ENCODE measurements at places on chromosomes 7 and 10.
A peak's percentile ranks its signal among the peaks of the same experiment; 100 is the strongest.

DNA sequence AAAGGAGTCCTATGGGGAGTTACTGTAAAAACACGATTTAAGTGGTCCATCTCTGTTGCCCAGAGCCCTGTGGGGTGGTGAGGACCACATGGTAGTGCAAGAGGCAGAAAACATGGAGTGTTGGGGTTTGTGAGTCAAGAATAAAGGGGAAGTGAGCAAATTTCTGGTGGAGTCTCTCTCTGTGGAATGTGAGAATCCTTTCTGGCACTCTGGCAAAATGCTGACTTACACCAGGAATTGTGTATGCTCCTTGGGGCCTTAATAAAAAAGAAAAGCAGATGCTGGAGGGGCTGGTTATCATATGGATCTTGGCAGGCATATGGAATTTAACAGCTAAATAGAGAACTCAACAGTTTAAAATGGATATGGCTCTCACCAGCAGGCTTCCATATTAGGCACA lies 486.0 kb downstream of the TNS3 start:
- no peak for DNase-seq

DNA sequence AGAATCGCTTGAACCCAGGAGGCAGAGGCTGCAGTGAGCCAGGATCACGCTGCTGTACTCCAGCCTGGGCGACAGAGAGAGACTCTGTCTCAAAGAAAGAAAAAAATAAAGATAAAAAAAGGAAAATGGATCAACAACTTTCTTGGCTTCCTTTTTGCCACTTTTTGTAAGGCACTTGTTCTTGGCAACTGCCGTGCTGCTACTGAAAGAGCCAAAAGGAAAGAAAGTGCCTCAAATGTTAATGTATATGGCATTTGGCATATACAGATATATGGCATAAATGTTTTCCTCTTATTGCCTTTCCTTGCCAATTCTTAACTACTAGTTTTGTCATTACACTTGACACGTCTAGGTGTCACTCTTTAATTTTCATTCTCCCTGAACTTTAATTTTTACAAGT lies 393.7 kb upstream of the LRGUK start:
- DNase-seq: no peak

DNA sequence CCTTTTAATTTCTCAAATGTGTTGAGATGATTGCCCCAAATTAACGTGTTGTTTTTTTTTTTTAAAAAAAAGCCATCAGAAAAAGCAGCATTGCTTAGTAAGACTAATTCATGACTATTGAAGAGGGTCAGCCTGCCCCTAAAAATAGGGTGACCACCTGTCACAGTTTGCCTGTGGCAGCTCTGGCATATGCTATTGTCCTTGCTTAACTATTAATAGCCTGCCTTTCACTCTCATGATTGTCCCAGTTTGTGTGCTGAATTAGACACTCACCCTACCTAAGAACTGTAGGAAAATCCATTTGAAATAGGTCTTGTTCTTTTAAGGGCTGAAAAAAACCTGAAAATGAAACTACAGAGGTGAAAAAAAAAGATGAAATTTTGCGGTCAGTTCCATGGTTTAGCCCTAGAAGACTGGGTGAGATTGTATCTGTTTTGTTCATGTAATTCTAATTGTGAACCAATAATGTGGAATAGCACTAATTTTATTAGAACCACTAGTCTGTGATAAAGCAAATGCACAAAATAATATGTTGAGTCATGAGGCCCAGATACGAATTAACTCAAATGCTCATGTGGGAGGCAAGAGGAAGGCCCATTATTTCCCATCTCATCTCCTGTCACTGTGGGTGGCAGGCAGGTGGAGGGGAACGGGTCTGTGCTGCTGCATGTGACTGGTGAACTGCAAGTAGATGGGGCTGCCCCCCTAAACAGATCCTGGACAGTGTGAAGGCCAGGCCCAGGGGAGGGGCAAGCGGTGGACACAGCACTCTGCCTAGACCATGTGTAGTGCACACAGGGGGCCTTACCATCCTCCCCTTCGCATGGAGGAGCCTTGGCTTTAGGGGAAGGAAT lies 265.4 kb upstream of the NFE2L3 start:
- DNase-seq: no peak

DNA sequence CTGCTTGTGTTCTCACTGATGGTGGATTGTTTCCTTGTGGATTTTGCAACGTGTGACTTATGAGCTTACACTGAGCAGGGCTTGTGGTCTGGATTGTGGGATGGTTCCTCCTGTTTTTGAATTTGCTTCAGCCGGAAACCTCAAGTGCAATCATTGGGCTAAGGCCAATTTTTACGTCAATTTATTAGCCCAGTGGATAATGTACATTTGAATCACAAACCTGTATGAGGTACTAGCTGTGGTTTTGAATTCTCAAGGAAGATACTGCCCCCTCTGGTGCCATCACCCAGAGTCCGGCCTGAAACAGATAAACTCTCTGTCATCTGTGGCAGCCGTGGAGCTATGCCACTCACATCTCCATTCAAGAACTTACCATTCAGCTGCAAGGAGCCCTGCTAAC lies 7.3 kb upstream of the ZNF777 start:
- no peak for DNase-seq

GRCh38 chr7:150824379-150825177 lies 24.0 kb downstream of the TMEM176A start:
- DNase-seq: no peak

- DNase-seq: no peak
Observed at GRCh38 chr7:51224811-51225595, 91.6 kb downstream of the COBL start.

DNA sequence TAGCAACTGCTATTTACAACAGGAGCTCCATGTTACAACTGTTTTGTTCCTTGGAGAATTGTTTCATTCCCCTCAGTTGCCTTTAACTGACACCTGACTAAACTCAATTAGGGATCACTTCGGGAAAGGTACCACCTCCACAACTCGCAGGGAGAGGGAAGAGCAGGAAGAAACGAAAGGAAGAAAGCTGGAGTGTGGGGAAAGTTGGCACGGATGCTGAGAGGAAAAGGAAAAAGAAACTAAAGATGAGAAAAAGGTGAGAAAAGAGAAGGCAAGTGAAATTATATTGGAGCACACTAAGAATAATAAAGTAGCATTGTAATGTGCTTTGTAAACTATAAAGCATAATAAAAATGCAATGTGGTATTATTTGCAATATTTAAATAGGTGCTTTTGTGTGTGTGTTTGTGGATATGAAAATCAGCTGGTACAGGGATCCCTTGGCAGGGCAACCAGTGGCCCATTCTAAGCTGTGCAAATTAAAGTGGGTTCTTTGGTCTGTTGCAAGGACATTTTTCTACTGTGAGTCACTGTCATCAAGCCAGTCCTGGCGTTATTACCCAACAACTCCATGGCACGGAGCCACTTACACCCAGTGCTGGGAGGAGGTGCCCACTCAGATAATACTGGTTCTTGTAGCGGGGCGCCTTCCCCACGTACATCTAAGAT lies 45.9 kb downstream of the HIPK2 start:
- no peak for DNase-seq

DNA sequence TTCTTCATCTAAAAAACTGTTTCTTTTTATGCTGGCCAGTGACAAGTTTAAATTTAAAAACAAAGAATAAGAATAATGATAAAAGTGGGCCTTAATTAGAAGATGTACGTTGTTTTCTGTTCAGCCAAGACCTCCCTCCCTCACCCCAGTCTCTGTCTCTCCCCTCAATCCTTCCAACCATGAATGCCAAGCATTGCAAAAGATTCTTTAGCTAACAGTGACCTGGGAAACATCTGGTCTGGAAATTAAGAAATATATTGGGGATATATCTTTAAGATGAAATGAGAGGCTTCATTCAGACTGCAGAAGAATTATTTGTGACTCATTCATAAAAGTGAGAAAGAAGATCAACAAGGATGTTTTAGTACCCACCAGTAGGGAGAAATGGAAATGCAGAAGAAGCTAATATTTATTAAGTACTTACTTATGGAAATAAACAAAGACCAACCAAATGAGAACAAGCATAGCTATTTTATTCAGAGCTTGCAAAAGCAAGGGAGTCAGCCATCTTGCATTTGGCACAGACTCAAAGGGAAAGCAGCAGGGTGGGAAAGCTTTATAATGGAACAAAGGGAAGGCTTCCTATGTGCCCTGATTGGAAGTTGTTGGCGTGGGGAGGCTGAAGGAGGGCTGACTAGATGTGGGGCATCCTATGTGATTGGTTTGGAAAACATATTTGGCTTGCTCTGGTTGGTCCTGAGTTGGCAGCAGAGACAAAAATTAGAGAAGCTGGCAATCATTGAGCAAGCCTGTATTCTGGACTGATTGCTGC lies 595.4 kb upstream of the GHITM start:
- no peak for DNase-seq

DNA sequence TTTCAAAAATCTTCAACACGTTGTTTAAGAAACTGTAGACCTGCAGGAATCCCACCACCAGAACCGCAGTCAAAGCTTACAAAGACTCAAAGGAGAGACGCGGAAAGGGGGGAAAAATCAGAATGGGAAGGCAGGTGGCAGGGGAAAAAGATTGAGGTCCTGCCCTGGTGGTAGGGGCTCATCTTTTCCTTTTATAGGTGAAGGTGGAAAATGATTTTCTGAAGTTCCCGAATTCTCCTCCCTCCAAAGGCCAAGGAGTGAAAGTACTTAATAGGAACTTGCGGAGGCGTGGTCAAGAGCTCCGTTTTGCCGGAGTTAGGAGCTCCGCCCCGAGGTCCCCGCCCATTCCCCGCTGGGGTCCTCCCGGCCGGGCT lies 724 bp downstream of the BBIP1 start:
- peak; percentile 64 for DNase-seq

- DNase-seq: no peak
Observed at GRCh38 chr7:106655703-106656498, 5.1 kb downstream of the CCDC71L start.

DNA sequence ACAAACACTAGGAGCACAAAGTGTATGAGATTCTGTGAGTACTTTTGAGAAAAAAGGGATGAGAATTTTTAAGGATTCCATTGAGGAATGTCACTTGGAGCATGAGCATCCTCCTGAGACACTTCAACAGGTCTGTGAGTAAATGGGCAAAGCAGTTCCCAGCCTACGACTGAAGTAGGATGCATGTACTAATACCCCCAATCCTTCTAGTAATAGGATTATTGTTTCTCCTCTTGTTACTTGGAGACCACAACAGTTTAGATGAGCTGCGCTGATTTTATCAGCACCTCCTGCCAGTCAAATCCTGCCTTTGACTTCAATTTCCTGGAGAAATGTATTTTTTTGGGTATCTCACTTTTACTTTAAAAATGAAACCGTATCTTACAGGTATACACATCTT lies 820 bp downstream of the BBS9 start:
- no peak for DNase-seq

DNA sequence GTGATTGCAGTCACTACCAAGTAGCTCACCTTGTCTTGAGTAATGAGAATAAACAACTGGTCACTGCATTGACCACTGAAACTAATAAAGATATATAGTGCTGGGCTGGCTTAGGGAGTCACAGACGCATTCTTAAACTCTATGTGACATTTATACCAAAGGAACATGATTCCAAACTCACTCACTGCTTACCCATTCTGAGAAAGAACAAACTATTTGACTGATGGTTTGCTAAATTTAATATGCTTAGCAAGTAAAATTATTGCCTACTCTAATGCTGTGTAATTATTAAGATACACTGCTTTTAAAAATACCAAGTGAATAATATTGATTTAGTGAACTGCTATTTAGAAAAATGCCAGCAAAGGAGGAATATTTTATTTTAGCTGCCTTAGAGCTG lies 191.1 kb downstream of the LRMDA start:
- DNase-seq: no peak

DNA sequence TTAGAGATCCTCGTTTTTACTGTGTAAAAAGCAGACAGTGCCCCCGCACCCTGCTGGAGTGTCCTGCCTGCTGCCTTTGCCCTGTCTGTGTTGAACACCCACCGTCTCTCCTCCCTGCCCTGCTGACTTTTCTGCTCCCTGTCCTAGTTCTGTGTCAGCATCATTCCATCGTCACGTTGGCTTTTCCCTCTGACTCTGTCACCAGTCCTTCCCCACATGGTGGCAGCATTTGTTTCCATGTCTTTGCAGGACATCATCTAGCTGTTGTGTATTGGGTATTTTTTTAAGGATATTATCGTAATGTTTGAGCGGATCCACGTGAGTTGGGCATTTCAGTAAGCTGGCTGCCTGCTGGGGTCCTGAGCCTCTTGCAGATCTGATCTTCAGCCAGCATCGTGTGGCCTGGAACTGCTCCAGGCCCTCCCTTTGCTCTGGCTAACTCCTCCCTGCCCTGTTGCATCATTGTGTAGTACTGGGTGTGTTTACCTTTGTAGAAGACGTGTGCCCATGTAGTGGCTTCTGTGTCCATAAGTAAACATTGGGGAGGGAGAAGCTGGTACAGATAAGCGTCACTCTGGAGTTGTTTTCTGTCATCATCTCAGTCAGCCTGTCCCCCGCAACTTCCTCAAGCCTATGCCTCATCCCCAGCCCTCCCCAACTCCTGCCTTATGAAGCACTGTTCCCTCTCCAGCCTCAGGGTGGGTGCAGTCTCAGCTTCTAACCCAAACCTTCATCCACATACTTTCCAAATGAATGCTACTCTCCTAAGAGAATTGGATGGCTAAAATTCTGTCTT lies 44.3 kb downstream of the TRRAP start:
- DNase-seq: no peak

GRCh38 chr7:80505900-80506500 lies 5.9 kb downstream of the GNAT3 start:
- DNase-seq: no peak

DNA sequence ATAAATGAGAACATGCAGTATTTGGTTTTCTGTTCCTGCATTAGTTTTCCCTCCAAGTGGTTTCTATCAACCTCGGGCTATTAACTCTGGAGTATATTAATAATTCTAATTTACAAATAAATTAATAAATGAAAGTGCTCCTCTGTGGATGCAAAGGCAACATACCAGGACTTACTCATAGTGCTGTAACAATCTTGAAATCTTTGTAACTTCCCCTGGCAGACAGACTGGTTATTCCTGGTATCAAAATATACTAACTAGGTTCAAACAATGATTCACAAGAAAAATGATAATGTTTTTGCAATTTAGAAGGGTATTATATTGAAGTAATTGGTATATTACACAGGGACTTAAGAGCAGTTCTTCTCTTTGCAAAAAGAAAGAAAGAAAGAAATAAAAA lies 177.2 kb downstream of the FANK1 start:
- no peak for DNase-seq

DNA sequence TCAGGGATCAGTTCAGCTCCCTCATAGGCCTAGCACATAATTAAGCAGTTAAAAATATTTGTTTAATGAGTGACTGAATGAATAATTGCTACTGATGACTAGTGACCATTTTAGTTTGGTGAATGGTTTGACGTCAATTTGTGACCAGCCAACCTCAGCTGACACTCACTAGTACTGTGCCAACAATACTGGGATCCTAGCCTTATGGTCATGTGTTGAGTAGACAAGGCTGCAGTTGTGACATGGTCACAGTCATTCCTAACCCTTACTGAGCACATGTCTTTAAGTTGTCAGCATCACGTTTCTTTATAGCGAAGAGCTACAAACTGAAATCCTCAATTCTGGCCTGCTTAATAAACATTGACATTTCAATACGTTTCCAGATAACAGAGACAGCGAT lies 86.9 kb upstream of the SLC26A5 start:
- no peak for DNase-seq

GRCh38 chr7:21064698-21065648 lies 278.3 kb upstream of the SP8 start:
- no peak for DNase-seq

GRCh38 chr10:121879476-121879875 lies 48.4 kb downstream of the ATE1 start:
- DNase-seq: no peak

- no peak for DNase-seq
Observed at GRCh38 chr7:3867863-3868262, 566.8 kb downstream of the SDK1 start.

Data from NCI-H1930 (cell line).